Common myeloid progenitor, CD34-positive (primary cell): ENCODE measurements at places on chromosomes 3 and 15.

GRCh38 chr3:62833538-62833937, 41.7 kb downstream of the CADPS start:
- no peak overlapping the region for H3K4me3 ChIP-seq
- H3K27me3 ChIP-seq, result no peaks in the 10 kb centered on the region
- H3K4me1 ChIP-seq, result no peaks in the 10 kb centered on the region
- H3K27ac ChIP-seq, result no peak overlapping the region
- DNase-seq, result no peak

DNA sequence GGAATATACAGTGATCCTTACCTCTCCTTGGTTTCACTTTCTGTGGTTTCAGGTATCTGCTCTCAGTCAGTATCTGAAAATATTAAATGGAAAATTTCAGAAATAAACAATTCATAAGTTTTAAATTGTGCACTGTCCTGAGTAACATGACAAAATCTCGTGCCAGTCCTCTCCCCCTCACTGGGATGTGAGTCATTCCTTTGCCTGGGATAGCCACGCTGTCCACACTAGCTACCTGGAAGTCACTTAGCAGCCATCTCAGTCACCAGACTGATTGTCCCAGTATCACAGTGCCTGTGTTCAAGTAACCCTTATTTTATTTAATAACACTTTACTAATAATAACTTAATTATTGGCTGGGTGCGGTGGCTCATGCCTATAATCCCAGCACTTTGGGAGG, 15.3 kb upstream of the KLHL25 start:
- H3K27me3 ChIP-seq, result no peaks in the 10 kb centered on the region
- H3K27ac ChIP-seq, result no peak overlapping the region
- H3K4me3 ChIP-seq, result no peak overlapping the region
- H3K36me3 ChIP-seq, result no peaks in the 10 kb centered on the region
- no peaks in the 10 kb centered on the region for H3K4me1 ChIP-seq

DNA sequence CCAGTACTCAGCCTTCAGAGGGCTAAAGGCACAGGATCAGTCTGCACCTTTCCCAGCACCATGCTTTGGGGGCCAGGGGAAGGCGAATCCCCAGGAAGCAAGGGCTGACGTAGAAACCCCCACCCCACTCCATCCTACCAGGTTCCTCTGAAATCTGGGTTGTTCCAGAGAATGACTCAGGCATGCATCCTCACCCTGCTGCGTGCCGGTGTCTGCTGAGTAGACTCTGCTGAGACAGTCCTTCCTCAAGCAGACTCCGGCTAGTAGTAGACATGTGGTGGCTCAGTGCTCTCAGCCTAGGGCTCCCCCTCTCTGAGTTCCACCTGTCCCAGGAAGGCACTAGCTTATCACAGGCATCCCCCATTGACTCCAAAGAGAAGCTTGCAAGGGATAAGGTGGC, 9.0 kb downstream of the TMEM43 start:
- H3K36me3 ChIP-seq, result peaks cover 22% of the 10 kb centered on the region
- no peak overlapping the region for H3K4me3 ChIP-seq
- no peak for DNase-seq
- H3K27ac ChIP-seq, result no peak overlapping the region

DNA sequence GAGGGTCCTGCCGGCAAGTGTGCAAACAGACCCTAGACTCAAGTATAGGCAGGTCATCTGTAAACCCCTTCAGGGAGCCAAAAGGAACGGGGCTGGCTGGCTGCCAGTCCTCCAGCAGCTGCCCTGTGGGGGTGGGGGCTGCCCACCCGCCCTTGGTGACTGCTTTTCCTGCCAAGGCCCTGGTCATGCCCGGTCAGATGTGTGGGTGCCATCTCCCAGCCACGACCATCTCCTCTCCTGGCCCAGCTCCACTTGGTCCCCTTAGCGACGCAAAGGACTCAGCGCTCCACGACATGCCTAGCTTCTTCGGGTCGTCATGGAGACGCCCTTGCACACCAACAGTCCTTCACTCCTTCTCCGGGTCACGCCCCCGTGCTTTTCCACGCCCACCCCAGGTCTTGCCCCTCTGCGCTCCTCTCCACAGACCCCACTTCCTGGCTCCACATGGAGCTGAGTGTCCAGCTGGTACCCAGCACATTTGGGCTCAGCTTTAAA, 2.4 kb downstream of the MUC4 start:
- H3K27me3 ChIP-seq, result no peaks in the 10 kb centered on the region
- peaks cover 19% of the 10 kb centered on the region for H3K4me1 ChIP-seq
- no peak overlapping the region for H3K4me3 ChIP-seq
- no peak for DNase-seq

DNA sequence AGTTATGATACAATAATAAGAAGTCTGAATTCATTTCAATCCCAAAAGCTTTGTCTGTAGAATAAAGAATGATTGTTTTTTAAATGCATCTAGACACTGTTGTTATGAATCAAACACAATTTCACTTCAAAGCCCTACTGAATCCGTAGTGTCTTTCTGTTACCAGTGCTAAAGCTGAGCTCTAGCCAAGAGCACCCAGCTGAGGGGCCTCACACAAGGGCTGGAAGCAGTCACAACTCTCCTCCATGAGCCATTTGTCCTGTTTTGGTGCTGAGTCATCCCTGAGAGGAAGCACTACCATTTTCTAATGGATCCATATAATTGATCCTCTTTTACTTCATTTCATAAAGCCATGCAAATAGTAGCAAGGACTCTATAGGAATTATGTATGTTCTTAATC, 158.2 kb upstream of the ANKRD28 start:
- no peaks in the 10 kb centered on the region for H3K27me3 ChIP-seq
- H3K4me1 ChIP-seq, result peaks cover 3% of the 10 kb centered on the region
- no peaks in the 10 kb centered on the region for H3K36me3 ChIP-seq

DNA sequence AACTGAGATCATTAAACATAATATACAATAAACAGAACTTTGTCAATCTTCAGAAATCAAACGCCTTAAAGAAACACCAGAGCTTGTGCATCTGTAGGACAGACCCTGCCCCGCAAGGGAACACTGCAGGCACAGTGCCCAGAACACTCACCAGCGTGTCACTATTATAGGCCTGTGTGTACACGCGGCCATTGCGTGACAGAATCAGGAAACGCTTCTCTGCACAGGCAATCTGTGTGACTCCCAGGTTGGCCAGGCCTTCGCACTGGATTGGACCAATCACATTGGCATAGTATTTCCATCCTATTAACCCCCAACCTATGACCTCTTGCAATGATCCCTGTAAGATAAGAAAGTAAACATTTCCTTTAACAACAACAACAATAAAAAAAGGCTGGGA, 52.9 kb downstream of the HERC2 start:
- no peaks in the 10 kb centered on the region for H3K27me3 ChIP-seq
- H3K4me1 ChIP-seq, result no peaks in the 10 kb centered on the region
- no peak for DNase-seq
- no peak overlapping the region for H3K27ac ChIP-seq
- H3K4me3 ChIP-seq, result no peak overlapping the region

DNA sequence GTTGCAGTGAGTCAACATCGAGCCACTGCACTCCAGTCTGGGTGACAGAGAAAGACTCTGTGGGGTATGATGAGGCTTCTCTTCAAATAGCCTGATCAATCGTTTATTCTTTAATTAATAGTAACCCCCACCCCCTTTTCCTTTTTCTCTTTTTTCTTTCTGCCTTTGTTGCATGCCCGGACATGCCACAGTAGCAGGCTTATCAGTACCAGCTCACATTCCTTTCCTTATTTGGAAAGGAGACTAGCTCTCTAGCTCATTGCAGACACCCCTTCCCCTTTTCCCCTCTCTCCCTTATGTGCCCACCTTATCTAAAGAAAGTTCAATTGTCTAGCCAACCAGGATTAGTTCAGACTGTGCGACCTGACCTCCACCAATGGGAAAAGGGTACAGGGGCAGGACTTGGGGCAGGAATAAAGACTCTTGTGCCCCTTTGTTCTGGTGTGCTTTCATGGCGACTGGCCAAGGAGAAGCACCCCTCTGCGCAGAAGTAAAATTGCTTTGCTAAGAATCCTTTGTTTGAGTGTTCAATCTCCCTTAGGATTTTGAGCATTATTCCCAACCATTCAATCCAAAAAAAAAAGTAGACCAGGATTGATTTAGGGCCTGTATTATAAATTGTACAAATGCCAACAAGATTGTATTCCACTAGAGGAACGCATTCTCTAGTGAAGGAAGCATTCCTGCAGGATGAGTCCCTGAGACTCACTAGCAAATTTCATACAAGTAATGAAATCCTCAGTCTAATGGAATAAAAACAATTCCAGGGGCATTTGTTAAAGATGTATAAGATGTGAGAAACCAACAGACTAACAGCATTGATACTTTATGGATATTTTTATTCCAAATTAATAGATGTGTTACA, 95.8 kb upstream of the SNRPN start:
- H3K27ac ChIP-seq, result no peak overlapping the region
- H3K4me3 ChIP-seq, result no peak overlapping the region
- H3K27me3 ChIP-seq, result peaks cover 2% of the 10 kb centered on the region
- no peak for DNase-seq

DNA sequence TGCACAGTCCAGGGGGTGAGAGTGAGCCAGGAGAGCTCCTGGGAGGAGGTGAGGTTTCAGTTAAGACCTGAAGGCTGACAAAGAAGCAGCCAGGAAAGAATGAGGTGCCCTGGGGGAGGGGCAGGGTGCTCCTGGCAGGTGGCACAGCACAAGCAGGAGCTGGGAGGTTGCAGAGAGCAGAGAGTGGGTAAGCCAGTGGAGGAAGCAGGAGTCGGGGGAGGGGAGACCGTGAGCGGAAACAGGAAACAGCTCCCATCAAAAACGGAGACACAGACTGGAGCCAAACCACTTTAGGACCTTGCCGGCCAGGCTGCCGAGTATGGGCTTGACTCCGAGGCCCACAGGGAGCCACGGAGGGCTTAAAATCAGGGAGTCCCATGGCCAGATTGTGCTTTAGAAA, 12.1 kb upstream of the FBLN2 start:
- H3K36me3 ChIP-seq, result no peaks in the 10 kb centered on the region
- H3K4me1 ChIP-seq, result no peaks in the 10 kb centered on the region
- DNase-seq, result no peak

GRCh38 chr3:30913176-30913575, 18.7 kb upstream of the GADL1 start:
- DNase-seq, result no peak
- H3K27ac ChIP-seq, result no peak overlapping the region
- no peaks in the 10 kb centered on the region for H3K36me3 ChIP-seq
- H3K4me1 ChIP-seq, result no peaks in the 10 kb centered on the region
- no peaks in the 10 kb centered on the region for H3K27me3 ChIP-seq
- no peak overlapping the region for H3K4me3 ChIP-seq

DNA sequence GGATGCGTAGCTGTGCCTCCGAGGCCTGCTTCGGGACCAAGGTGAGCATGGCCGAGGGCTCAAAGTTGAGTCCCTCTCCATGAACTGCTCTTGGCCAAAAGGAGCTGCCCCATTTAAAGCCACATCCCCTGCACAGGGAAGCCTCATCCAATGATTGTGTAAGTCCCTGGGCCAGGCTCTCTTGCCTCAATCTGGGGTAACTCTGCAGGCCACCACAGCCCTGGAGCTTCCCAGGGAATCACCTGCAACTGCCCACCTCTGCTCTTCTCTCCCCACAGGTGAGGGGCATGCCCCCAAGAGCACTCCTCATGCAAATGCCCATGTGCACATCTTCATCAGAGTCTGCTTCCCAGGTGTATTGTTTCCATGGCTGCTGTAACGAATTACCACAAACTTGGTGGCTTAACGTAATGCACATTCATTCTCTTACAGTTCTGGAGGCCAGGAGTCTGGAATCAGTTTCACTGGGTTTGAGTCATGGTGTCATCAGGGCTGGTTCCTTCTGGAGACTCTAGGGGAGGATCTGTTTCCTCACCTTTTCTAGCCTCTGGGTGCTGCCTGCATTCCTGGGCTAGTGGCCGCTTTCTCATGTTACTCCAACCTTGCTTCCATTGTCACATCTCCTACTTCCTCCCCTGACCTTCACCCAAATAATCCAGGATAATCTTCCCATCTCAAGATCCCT, 25.0 kb upstream of the LOXL1 start:
- no peaks in the 10 kb centered on the region for H3K4me1 ChIP-seq
- no peaks in the 10 kb centered on the region for H3K27me3 ChIP-seq
- no peak for DNase-seq
- no peak overlapping the region for H3K27ac ChIP-seq
- H3K36me3 ChIP-seq, result no peaks in the 10 kb centered on the region
- H3K4me3 ChIP-seq, result no peak overlapping the region

DNA sequence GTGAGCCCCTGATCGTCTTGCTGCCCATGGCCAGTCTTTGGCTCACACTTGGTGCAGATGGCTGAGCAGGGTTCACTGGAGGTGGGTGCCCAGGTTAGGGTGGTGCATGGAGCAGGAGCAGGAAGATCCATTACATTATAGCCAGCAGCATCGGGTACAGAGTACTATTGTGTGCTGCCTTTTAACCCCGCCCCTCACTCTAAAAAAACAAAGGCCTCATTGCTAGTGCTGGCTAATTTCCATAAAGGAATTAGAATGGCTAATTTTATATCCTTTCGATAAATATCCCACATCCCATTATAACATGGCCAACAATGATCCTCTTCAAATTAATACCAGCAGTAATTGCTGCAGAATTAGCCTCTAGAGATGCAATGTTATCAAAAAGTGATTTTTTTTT, 45.8 kb upstream of the PPP4R2 start:
- DNase-seq, result no peak
- H3K27ac ChIP-seq, result no peak overlapping the region
- H3K4me3 ChIP-seq, result no peak overlapping the region
- H3K36me3 ChIP-seq, result no peaks in the 10 kb centered on the region
- no peaks in the 10 kb centered on the region for H3K27me3 ChIP-seq

DNA sequence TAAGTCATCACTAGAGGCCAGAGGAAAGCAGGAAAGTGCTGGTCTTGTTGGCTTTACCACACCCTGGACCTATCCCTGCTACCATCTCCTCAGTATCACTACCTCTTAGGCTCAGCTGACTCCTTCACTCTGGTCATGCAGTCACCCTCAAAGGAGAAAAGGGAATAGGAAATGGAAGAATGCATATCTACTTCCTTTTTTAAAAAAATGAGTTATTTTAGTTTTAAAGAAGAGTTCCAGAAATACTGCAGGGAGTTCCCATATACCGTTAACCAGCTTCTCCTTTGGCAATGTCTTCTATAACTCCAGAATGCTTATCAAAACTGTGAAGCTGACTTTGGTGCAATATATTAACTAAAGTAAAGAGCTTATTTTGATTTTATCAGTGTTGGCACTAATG, 688.6 kb downstream of the DIPK2A start:
- no peak for DNase-seq
- H3K27me3 ChIP-seq, result no peaks in the 10 kb centered on the region
- H3K27ac ChIP-seq, result no peak overlapping the region
- no peak overlapping the region for H3K4me3 ChIP-seq
- no peaks in the 10 kb centered on the region for H3K36me3 ChIP-seq
- H3K4me1 ChIP-seq, result no peaks in the 10 kb centered on the region
